ENCODE measurements at places on chromosomes 2 and 18.

DNA sequence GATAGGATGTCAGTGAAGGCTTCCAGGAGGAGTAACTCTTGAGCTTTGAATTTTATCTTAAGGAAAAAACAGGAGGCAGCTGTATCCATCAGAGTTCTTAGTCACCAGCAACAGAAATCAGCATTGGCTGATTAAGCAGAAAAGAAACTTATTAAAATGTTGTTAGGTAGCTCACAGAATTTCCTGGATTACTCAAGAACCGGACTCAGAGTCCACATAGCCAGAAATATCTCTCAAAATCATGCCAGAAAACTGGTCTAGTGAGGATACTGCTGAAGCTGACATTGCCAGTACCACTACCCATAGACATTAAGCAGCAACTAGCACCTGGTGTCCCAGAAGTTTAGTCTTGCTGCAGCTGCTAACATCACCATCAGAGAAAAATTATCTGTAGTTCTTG is 10.1 kb upstream of the AFTPH start:
- DNase-seq: no peak

GRCh38 chr2:26687801-26688200 is 4.7 kb upstream of the KCNK3 start:
- no peak for DNase-seq

DNA sequence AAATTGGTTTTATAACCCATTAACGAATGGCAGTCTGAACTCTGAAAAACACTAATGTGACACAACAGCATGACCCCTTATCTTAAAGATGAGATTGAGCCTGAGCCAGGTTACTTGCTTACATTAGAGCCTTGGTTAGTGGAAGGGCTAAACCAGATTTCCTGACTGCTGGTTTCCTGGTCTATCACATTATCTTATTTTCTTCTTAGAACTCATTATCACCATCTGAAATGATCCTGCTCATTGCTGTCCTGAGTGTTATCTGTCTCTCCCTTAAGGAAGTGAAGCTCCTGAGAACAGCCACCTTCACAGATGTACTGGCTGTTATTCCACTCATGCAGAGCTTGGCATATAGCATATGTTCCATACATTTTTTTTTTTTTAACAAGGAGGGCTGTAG is 9.0 kb upstream of the NRP2 start:
- no peak for DNase-seq

GRCh38 chr2:167599219-167599618 is 648.2 kb downstream of the STK39 start:
- DNase-seq: no peak

DNA sequence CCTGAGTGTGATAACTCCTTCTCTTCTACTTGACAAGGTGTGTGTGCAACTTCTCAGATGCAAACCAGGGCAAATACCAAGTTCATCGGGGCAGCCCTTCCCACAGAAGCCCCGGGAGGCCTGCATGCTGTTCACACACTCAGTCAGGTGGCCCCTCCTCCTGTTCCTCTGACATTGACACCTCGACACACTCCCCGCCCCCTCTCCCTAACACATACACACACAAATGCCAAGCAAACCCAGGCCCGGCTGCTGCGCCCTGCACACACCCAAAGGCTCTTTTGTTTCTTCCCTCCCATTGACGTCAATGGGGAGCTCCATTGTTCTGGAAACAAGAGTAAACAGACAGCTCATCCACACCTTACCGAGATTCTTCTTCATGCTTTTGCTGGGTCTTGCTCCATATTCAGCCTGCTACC is 1.7 kb upstream of the PER2 start:
- DNase-seq: no peak
